Kidney glomerular epithelial cell (primary cell): ENCODE measurements at places on chromosomes 11 and 22.

DNA sequence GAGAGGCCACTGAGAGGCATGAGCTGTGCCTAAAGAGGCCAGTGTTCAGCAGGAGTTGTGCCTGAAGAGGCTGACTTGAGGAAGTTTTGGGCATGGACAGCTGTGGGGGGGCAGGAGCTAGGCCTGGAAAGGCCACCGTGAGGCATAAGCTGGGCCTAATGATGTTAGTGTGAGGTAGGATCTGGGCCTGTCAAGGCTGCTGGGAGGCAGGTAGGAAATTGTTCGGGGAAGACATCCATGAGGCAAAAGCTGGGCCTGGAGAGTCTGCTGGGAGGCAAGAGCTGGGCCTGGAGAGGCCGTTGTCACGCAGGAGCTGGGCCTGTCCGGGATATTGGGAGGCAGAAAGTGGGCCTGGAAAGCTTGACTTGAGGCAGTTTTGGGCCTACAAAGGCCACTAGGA, 44.9 kb downstream of the OR4C45 start:
- no peak for DNase-seq

DNA sequence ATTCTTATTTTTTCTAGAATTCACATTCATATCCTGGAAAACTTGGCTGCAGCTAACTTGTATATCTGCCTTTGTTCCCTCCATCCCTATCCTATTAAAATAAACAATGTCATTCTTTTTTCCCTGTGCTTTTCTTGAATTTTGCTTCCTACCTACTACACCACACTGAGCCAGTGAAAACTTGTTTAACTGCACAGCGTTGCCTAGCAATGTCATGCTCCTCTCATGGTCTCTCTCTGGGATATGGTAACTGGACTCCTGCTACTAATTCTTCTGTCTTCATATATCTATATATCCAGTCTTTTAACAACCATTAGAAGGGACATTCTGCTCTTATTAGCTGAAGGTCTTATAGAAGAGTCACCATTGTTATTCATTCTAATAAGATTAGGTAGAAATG, 434.4 kb downstream of the METTL15 start:
- DNase-seq, result no peak

- no peak for DNase-seq
Measured at GRCh38 chr11:104771763-104772162, 126.5 kb downstream of the CASP12 start.

- DNase-seq, result no peak
Measured at GRCh38 chr11:76641905-76642304, 28.6 kb downstream of the LRRC32 start.

DNA sequence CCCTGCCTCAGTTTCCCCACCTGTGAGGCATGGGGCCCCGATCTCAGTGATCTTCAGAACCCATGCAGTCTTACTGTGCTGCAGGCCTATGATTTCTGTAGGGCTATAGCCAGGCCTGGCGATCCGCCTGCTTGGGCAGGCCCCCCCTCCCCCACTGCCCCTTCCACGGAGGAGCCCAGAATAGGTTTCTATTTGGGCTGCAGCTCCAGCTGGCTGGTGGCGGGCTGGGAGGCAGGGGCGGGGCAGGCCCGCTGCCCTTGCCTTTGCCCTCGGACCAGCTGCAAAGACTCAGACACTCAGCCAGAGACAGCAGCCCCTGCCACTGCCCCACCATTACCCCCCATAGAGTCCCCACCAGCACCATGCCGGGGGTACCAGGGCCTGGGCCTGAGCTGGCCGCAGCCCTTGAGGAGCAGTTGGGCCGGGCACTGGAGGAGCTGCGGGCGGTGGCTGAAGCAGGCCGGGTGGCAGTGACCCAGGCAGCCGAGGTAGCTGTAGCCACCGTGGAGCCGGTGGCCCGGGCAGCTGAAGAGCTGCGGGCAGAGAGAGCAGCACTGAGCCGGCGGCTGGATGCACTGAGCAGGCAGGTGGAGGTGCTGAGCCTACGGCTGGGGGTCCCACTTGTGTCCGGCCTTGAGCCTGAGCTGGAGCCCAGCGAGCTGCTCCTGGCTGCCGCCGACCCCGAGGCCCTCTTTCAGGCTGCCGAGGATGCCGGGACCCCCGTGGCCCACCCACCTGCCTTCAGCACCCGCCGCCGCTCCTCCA, 12.2 kb downstream of the SMTN start:
- DNase-seq, result no peak

DNA sequence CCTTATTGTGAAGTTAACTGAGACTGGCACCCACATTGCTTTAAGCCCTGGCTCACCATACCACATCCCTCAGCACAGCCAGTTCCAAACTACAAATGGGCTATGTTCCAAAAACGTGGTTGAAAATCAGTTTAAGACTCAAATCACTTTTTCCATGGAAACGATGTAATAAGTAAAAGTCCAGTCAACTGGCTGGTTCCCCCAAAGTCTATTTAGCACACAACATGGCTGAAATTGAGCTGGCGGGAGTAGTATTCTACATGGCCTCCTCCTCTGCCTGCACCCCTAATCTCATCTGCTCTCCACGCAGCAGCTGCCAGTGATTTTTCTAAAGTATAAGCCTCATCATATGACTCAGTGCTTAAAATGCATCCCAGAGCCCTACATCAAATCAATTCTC, 40.9 kb upstream of the BIRC3 start:
- no peak for DNase-seq

- no peak for DNase-seq
Measured at GRCh38 chr22:28934026-28934425, 50.7 kb downstream of the ZNRF3 start.

GRCh38 chr11:45772986-45773785, 31.8 kb upstream of the SLC35C1 start:
- no peak for DNase-seq

- DNase-seq, result no peak
Measured at GRCh38 chr11:68569357-68569756, 108.8 kb downstream of the PPP6R3 start.

- no peak for DNase-seq
Measured at GRCh38 chr11:32436751-32437494, 1.6 kb upstream of the WT1 start.

DNA sequence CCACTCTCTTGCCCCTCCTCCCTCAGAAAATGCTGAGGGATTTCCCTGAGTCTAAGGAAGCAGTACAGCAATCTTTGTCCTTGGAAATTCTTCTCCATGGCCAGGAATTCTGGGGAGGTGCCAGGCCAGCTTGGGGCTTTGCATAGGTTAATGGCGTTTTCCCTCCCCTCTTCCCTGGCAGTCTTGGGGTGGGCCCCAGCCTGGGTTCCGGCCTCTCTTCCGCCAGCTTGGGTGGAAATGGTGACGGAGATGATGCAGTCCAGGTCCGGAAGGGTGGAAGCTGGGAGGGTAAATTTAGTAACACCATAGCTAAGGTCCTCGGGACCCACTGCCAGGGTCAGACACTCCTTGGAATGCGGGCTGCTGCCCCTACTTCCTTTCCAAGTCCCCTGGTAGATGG, 5.0 kb downstream of the PHLDB1 start:
- no peak for DNase-seq

DNA sequence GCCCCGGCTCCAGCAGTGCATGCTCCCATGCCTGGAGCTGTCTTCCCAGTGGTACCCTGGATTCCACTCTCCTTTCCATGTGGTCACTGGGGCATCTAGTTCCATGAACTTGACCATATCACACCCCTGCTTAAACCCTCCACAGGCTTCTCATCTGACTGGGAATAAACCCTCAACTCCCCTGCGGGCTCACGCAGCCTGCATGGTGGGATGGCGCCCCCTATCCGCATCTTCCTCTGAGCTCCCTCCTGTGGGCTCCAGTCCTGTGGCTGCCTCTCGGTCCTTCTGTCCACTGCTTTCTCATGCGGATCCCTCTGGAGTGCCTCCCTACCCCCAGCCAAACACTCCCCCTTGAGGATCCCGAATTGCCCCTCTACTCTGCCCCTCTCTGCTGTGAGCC, 41.4 kb upstream of the TTLL12 start:
- no peak for DNase-seq

GRCh38 chr11:46265764-46266163, 11.7 kb upstream of the CREB3L1 start:
- no peak for DNase-seq

DNA sequence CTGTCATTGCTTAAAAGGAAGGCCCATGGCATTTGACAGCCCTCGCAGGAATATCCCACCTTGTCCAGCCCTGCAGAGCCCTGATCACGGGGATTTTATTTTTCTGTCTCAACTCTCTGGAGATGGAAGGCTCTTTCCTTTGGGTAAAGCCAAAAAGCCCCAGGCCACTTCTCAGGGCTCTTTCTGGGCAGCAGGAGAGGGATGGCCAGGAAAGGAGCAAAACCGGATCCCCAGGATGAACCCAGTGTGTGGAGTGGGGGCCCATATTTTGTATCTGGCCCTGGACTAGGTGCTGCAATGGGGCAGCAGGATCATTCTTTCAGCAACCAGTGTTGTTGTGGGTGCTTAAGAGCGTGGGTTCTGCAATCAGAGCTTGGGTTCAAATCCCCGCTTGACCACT, 11.0 kb downstream of the CREB3L1 start:
- DNase-seq, result no peak

DNA sequence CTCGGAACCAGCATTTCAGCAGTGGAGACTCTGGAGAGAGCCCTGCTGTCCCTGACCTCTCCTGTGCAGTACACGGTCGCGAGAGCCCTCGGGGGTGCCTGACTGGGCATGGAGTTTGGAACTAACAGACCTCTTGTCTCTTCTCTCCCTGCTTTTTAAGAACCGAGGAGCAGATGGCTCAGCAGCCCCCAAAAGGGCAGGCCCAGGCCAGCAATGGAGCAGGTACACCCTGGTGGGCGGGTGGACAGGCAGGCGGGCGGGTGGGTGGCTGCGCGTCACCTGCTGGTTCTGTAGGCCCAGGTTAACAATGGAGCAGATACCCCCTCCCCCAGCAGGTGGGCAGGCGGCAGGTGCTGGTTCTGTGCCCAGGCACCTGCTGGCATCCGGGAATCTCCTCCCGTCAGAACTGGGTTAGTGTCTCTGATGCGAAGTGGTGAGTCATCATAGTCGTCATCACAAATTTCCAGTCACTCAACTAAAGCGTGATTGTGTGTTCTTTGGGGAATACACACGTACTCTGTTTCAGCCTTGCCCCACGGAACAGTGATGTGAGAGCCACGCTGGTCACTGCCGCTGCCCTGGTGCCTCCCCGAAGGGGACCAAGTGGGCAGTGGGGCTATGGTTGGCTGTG, 41.1 kb downstream of the GRAMD4 start:
- no peak for DNase-seq

- DNase-seq, result no peak
Measured at GRCh38 chr11:36718451-36718850, 120.4 kb upstream of the RAG2 start.

DNA sequence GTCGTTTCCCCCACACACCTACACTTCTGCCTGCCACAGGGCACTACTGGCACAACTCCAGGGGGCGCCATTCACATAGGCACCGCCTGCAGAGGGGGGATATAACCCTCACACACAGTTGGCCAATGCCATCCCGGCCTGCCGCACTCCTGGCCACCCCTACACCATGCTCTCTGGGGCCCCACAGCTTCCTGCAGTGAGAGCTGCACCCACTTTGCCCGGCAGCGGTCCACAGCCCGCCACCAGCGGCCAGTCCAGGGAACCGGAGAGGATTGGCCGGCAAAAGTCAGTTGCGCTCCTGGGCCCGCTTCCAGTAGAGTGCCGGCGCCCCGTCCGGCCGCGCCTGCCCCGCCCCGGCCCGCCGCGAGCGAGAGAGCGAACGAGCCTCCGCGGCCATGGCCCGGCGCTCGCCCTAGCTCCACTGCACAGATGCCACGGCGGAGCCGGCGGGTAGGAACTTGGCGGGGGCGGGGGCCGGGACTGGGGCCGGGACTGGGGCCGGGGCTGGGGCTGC, 25.6 kb upstream of the SUSD2 start:
- peak; percentile 14 for DNase-seq

GRCh38 chr11:97430877-97431276, 1041.1 kb downstream of the JRKL start:
- DNase-seq, result no peak

GRCh38 chr11:124608147-124608546, 3.1 kb upstream of the PANX3 start:
- no peak for DNase-seq

- no peak for DNase-seq
Measured at GRCh38 chr11:123365955-123366354, 64.1 kb upstream of the GRAMD1B start.

DNA sequence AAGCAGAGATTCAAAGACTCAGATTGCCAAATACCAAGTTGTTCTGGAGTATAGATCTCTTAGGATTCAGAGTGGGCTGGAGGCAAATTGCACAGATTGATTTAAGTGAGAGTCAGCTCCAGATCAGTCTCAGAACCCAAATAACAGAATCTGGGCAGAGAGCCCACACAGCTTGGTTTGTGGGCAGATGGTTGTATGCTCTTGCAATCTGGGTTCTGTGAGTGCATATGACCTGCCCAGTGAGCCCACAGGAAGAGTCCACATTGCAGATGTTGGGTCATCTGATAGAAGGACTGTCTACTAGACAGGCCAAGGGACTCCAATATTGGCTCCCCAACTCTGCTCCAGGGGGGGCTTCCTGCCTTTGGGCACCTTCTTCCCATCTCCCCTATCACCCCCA, 65.9 kb downstream of the ADAMTS15 start:
- DNase-seq, result no peak

GRCh38 chr22:17370026-17370765, 936 bp downstream of the CECR2 start:
- DNase-seq, result no peak

DNA sequence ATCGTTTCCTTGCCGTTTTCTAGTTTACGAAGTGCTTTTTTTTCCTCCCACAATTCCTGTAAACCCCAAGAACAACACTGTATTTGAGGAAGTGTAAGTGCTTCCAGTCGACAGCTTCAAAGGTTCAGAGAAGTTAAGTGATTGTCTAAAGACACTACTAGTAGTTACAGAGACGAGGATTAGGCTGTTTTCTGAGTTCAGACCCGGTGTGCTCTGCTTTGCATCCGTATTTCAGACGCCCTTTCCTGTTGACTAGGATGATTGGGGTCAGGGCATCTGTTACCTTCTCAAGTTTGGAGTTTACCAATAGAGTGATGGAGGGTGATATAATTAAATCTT, 430 bp downstream of the CLP1 start:
- DNase-seq, result no peak

GRCh38 chr11:64224891-64225607, 937 bp downstream of the TRPT1 start:
- DNase-seq, result no peak

DNA sequence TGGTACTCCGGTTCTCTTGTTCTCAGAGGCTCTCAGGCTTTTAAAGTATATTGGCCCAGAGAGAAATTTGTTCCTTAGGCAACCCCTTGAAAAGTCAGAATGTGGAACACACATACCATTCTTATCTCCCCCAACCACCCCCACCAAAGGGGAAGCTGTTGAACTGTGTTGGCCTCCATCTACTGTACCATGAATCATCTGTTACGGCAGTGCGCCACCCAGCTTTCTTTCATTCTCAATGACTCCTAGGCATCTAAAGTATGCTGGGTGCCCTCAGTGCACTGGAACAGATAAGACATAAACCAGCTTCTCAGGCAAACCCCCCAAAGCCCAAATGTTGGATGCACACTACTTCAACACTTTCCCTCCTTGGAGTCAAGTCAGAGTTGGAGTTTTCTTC, 696.2 kb upstream of the TENM4 start:
- peak; percentile 76 for DNase-seq

- DNase-seq, result peak; percentile 99
Measured at GRCh38 chr11:85685820-85686459, at the start of gene CCDC89. TSS of gene CCDC89 (minus strand) at chr11:85686195. CDS start at chr11:85686130, 65 bp downstream.

GRCh38 chr11:37313266-37313665, 715.2 kb upstream of the RAG2 start:
- no peak for DNase-seq

- no peak for DNase-seq
Measured at GRCh38 chr11:64007160-64007628, 21.0 kb downstream of the OTUB1 start.

GRCh38 chr11:74647404-74647803, 55.0 kb downstream of the POLD3 start:
- DNase-seq, result no peak
